DMS79 (cell line): ENCODE measurements at places on chromosomes 2 and 18.
A peak's percentile ranks its signal among the peaks of the same experiment; 100 is the strongest.

GRCh38 chr2:65228263-65228750 is 676 bp downstream of the ACTR2 start:
- no peak for DNase-seq

DNA sequence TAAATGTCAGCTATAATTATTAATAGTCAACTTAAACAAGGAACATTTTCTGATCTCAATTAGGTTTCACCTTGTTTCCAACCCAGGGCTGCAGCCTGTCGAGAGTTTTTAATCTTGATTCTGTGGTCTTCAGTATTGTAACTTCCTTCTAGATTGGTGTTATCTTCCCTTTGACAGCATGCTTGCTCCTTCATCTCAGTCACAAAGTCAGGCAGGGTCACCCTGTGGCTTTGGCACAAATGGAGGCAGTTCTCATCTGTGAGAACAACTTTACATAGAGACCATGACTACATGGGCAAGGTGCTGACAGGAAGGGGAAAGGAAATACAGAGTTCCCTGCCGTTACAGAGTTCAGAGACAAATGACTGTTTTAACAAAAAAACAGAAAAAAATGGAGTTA is 50.5 kb downstream of the HNRNPLL start:
- DNase-seq: no peak

GRCh38 chr18:49008716-49009115 is 58.0 kb upstream of the SMAD7 start:
- no peak for DNase-seq

GRCh38 chr2:156892467-156893281 is 364.8 kb upstream of the GALNT5 start:
- peak; percentile 25 for DNase-seq

GRCh38 chr2:108620656-108621055 is 86.4 kb downstream of the LIMS1 start:
- no peak for DNase-seq

- no peak for DNase-seq
Observed at GRCh38 chr2:9707611-9708160, 76.9 kb upstream of the YWHAQ start.

GRCh38 chr18:42289526-42289925 is 334.5 kb downstream of the PIK3C3 start:
- no peak for DNase-seq

GRCh38 chr2:192657362-192657761 is 462.6 kb upstream of the TMEFF2 start:
- no peak for DNase-seq

DNA sequence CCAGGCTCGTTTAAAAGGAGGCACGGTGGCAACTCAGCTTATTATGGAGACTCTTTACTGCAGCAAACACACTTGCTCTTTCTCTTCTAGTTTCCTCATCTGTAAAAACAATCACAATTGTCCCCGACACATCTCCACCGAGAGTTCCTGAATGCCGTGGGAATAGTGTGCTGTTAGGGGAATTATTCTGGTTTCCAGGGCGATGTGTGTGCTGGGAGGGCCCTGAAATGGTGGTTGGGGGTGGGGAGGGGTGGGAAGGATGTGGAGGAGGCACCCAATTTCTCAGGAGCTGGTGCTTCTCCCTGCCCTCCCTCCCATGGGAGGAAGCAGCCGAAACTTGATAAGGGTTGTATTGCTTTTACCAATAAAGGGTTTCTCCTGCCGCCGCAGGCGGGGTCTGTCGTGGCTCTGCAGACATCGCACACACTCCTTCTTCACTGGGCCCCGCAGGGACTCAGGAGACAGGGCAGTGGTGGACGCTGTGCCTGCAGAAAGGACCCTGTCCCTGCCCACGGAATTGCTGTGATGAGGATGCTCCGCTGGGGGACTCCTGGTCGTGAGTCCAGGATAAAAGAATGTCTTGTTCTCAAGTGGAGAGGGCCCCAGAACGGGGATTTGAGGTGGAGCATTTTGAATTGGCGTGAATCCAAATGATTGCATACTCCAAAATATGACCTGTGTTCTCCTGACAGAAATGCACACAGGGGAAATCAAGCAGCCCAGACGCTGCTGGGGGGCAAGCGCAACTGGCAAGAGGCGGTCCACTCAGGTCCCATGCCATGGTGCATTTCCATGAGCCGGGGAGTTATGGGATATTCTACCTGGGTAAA is 119.2 kb downstream of the ACKR3 start:
- peak; percentile 22 for DNase-seq
